ENCODE measurements at places on chromosomes 5 and 9.

- no peaks in the 10 kb centered on the region for H3K36me3 ChIP-seq
- H3K4me3 ChIP-seq: no peak overlapping the region
- peaks cover 40% of the 10 kb centered on the region for H3K27me3 ChIP-seq
- peaks cover 21% of the 10 kb centered on the region for H3K4me1 ChIP-seq
These were observed 68.9 kb upstream of the SPTLC1 start for GRCh38 chr9:92184041-92184564.

GRCh38 chr5:96232602-96233001, 200.4 kb downstream of the PCSK1 start:
- no peak overlapping the region for H3K27ac ChIP-seq
- ATAC-seq: no peak
- H3K36me3 ChIP-seq: no peaks in the 10 kb centered on the region

DNA sequence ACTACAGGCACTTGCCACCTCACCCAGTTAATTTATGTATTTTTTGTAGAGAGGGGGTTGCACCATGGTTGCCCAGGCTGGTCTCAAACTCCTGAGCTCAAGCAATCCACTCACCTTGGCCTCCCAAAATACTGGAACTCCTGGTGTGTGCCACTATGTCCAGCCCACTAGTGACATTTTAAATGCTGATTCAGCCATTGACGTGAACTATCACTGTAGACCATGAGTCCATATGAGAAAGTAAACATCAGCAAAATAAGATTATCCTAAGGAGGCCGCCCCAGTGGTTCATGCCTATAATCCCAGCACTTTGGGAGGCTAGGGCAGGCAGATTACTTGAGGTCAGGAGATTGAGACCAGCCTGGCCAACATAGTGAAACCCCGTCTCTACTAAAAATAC, 488.1 kb upstream of the EDIL3 start:
- H3K27ac ChIP-seq: no peak overlapping the region
- H3K4me3 ChIP-seq: no peak overlapping the region
- no peaks in the 10 kb centered on the region for H3K36me3 ChIP-seq
- H3K4me1 ChIP-seq: no peaks in the 10 kb centered on the region
- H3K27me3 ChIP-seq: no peaks in the 10 kb centered on the region

- H3K27me3 ChIP-seq: peaks cover 13% of the 10 kb centered on the region
- H3K4me1 ChIP-seq: no peaks in the 10 kb centered on the region
- no peak for ATAC-seq
- no peak overlapping the region for H3K27ac ChIP-seq
- no peaks in the 10 kb centered on the region for H3K36me3 ChIP-seq
These were observed 189.6 kb upstream of the RAD23B start for GRCh38 chr9:107093365-107094060.

GRCh38 chr9:110809038-110809595, 140.5 kb downstream of the MUSK start:
- no peaks in the 10 kb centered on the region for H3K36me3 ChIP-seq
- H3K4me3 ChIP-seq: no peak overlapping the region
- no peaks in the 10 kb centered on the region for H3K4me1 ChIP-seq
- ATAC-seq: no peak
- H3K27ac ChIP-seq: no peak overlapping the region

DNA sequence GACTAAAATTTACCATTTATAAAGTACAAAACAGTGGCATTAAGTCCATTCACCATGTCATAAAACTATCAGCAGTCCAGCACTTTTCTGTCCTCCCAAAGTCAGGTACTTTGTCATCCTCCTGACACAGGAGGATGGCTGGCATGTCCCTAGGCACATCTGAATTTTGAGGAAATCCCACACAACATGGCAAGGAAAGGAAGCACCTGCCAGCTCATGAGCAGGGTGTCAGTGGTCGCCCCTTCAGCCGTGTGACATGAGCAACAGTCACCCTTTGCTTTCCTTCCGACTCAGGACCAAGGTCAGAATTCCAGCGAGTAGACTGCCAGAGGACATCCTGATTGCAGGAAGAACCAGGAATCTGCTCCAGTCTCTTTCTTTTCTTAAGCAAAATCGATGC, 77.1 kb downstream of the PPARGC1B start:
- no peak overlapping the region for H3K27ac ChIP-seq
- H3K4me1 ChIP-seq: peaks cover 57% of the 10 kb centered on the region
- ATAC-seq: no peak
- no peaks in the 10 kb centered on the region for H3K27me3 ChIP-seq
- peaks cover 4% of the 10 kb centered on the region for H3K36me3 ChIP-seq
- H3K4me3 ChIP-seq: no peak overlapping the region

DNA sequence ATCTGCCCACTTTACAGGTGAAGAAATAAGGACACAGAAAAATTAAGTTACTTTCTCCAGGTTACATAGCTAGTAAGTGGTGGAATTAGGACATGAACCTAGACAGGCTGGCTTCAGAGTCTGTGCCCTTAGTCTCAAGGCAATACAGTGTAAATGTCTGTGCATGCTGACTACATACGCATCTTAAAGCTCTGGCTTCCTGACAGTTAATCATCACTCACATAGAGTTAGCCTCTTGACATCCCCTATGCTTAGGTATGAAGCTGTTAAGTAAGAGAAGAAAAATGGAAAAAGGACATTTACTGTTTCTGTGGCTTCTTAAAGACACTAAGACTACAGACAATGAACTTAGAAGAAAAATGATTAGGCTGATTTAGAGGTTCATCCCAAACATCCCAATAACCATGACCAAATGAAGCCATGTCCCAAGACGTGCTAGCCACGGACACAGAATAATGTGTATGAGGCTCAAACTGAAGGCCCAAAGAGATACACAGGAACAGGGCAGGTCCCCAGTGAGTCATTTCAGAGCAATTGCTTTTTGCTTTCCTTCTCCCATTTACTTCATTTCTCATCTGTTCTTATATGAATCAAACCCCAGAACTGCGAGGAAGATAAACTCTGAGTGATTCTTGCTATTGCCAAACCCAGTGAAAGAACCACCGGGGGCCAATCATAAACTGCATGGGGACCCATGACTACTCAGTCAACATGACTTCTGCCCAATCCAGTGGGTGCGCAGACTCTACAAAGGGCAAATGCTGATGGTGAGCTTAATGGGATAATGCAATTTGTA, 100.0 kb upstream of the IFNK start:
- H3K4me1 ChIP-seq: peaks cover 70% of the 10 kb centered on the region
- no peak for ATAC-seq
- no peaks in the 10 kb centered on the region for H3K27me3 ChIP-seq
- peaks cover 23% of the 10 kb centered on the region for H3K36me3 ChIP-seq

DNA sequence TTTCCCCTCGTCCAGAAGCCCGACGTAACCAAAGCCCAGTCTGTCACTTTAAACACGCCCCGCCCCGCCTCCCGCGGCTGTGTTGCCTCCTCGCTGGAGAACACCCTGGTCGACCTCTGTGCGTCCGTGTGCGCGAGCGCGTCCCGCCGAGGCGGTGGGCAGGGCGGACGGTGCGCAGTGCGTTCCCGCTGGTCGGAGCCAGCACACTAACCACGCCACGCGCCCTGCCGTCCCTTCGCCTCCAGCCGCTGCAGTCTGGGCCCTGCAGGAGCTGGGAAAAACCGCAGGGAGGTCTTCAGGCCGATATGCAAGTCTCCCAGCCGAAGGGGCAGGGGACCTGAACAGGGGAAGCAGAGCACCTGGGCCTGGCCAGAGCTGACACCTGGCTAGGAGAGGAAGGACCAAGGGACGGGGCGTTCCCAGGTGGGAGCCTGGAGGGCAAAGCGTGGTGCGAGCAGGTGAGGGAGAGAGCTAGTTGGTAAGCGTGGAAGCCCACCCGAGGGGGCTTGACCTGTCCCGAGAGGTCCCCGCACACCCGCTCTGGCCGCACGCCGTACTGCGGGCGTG, 1.3 kb upstream of the PHPT1 start:
- peak overlapping the region; percentile 97 for H3K4me3 ChIP-seq
- peaks cover 31% of the 10 kb centered on the region for H3K4me1 ChIP-seq
- peak overlapping the region; percentile 87 for H3K27ac ChIP-seq
- ATAC-seq: no peak
- peaks cover 6% of the 10 kb centered on the region for H3K36me3 ChIP-seq

GRCh38 chr5:61004448-61004847, 59.4 kb downstream of the NDUFAF2 start:
- H3K4me1 ChIP-seq: no peaks in the 10 kb centered on the region
- no peak overlapping the region for H3K4me3 ChIP-seq
- H3K27me3 ChIP-seq: no peaks in the 10 kb centered on the region
- peaks cover 6% of the 10 kb centered on the region for H3K36me3 ChIP-seq

GRCh38 chr5:71914281-71914680, 193.0 kb upstream of the MAP1B start:
- no peak overlapping the region for H3K27ac ChIP-seq
- H3K36me3 ChIP-seq: no peaks in the 10 kb centered on the region
- no peak for ATAC-seq
- peaks cover 12% of the 10 kb centered on the region for H3K27me3 ChIP-seq

GRCh38 chr9:76004526-76004925, 114.1 kb downstream of the PCSK5 start:
- H3K4me1 ChIP-seq: no peaks in the 10 kb centered on the region
- no peak overlapping the region for H3K27ac ChIP-seq
- no peak for ATAC-seq

DNA sequence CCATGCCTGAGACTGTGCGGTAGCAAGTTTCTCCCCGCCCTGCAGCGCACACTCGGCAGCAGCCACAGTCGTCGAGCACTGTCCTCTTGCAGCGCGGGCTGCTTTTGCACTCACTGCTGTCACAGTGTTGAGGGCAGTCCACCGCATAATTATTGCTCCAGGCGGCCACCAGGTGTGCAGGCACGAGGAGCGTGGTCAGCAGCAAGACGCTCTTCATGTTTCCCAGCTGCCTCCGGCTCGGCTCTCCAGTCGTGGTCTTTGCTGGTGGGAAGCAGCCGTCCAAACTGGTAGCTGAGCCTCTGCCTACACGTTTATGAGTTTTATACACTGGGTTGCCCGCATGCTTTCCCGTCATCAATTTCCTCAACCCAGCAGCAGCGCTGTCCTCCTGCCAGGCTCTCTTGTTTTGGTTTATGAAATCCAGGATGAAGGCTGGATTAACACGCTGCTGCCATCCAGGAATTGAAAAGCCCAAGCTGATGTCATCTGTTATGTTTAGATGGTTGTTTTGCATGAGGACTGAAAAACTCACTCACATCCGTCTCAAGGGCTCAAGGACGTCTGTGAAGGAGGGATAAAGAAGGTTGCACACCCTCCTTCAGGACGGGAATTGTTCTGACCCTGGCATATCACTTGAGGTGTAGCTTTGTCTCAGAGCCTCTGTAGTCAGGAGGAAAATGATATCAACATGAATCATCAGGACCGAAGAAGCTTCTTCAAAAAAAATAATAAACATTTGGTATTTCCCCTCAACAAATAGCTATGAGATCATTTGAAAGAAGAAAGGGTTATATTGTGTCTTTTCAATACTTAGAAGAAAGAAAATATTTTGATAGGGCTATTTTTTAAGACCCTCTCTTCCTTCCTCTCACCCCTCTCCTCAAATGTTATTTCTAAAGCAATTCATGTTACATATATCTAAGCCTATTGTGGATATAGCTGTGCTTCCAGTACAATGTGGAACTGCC, at the start of gene ESM1:
Gene ESM1, minus strand, starts transcription at position 293 of the 968 bp plus-strand sequence. Its CDS starts 76 bp downstream, at position 217.
- no peaks in the 10 kb centered on the region for H3K4me1 ChIP-seq
- no peak for ATAC-seq
- no peak within 1 kb of the TSS for H3K4me3 ChIP-seq
- peaks cover 24% of the 10 kb centered on the region for H3K27me3 ChIP-seq
- H3K27ac ChIP-seq: no peak within 1 kb of the TSS

- H3K4me1 ChIP-seq: no peaks in the 10 kb centered on the region
- no peak for ATAC-seq
- peaks cover 30% of the 10 kb centered on the region for H3K27me3 ChIP-seq
- H3K27ac ChIP-seq: no peak overlapping the region
- no peaks in the 10 kb centered on the region for H3K36me3 ChIP-seq
- H3K4me3 ChIP-seq: no peak overlapping the region
These were observed 213.8 kb downstream of the ATP10B start for GRCh38 chr5:160638161-160638742.

GRCh38 chr5:176894298-176894697, 4.8 kb downstream of the HK3 start:
- no peaks in the 10 kb centered on the region for H3K36me3 ChIP-seq
- peaks cover 17% of the 10 kb centered on the region for H3K27me3 ChIP-seq
- ATAC-seq: peak; percentile 15
- peaks cover 4% of the 10 kb centered on the region for H3K4me1 ChIP-seq

- peak; percentile 40 for ATAC-seq
- H3K4me3 ChIP-seq: no peak overlapping the region
- peaks cover 17% of the 10 kb centered on the region for H3K27me3 ChIP-seq
- no peak overlapping the region for H3K27ac ChIP-seq
- H3K36me3 ChIP-seq: no peaks in the 10 kb centered on the region
- no peaks in the 10 kb centered on the region for H3K4me1 ChIP-seq
These were observed 94.4 kb upstream of the ITGA1 start for GRCh38 chr5:52693280-52693679.

DNA sequence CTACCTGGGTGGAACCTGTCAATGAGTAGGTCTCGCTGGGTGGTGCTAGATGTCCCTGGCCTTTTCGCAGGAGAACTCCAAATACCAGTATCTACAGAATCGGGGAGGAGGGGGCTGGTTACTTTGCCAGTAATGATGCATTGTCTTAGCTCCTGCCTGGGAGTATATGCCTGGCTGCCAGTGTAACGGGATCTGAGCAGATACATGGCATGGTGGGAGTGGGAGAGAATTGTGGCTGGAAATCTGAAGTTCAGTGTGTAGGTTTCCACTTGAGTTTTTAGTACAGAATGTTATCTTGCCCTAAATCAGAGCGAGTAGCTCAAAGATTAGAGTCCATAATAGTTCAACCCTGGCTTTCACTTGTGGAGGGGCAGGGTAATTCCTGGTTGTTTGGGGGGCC, 38.0 kb upstream of the FANCC start:
- ATAC-seq: no peak
- peaks cover 23% of the 10 kb centered on the region for H3K27me3 ChIP-seq
- H3K4me1 ChIP-seq: no peaks in the 10 kb centered on the region
- no peak overlapping the region for H3K27ac ChIP-seq

GRCh38 chr9:19087106-19088000, 15.4 kb downstream of the HAUS6 start:
- H3K36me3 ChIP-seq: peaks cover 28% of the 10 kb centered on the region
- H3K27me3 ChIP-seq: no peaks in the 10 kb centered on the region
- no peak overlapping the region for H3K27ac ChIP-seq
- H3K4me3 ChIP-seq: no peak overlapping the region
- no peak for ATAC-seq

- H3K4me3 ChIP-seq: no peak overlapping the region
- H3K36me3 ChIP-seq: no peaks in the 10 kb centered on the region
- H3K27me3 ChIP-seq: no peaks in the 10 kb centered on the region
These were observed 778.3 kb downstream of the PRELID2 start for GRCh38 chr5:145056800-145057199.

DNA sequence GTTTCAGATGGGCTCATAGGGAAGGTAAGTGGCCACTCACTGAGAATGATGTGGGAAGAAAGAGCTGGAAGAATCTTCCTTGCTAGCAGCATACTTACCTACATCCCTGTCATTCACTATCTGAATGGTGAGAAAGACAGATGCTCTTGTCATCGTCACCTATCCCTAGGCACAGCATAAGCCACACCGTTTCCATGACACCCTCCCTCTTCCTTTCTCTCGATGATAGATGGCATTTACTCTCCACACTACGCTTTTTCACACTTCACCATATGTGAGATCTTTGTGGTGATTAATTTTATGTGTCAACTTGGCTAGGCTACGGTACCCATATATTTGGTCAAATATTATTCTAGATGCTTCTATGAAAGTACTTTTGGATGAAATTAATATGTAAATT, 44.4 kb upstream of the FER start:
- no peak for ATAC-seq
- H3K4me3 ChIP-seq: no peak overlapping the region
- peaks cover 6% of the 10 kb centered on the region for H3K4me1 ChIP-seq
- H3K27ac ChIP-seq: no peak overlapping the region
- H3K27me3 ChIP-seq: no peaks in the 10 kb centered on the region

Data from stimulated activated memory B cell treated with anti-CD40 and anti-IgM and Interleukin-4, amounts not matched to agents 10 μg/mL and 1 μg/mL and 100 μg/mL, for 72 hours (primary cell).